CD4-positive, alpha-beta T cell treated with Interleukin-4 for 1 hour (primary cell): ENCODE measurements at places on chromosomes 4 and X.

DNA sequence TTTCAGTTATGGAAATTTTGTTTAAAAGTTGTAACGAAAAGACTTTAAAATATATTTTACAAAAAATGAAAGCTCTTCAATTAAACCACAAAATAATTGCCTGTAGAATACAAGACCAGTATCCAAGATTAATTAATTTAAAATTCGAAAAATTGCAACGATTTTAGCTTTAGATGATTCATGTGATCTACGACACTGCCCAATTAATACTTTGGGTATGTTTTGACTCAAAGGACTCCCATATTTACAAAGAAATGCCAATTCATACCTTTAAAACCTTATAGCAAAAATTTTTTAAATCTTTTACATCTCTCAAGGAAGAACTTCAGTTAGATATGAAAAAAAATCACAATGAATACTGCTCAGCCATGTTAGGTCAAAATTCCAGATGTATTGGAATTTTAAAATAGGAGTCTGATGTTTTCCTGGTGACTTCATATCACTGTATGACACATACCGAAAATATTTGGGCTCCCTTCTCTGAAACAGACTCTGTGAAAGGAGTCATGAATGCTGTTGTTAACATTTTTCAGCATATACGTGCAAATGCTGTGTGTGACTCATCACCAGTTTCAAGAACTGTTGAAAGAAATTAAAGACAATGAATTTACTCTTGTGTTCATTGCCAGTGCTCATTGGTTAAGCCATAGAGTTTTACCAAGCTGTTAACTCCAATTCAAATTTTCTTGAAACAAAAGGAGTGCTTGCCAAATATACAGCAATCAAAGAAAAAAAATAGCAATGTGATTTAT is 13.8 kb upstream of the SMS start:
- DNase-seq, result no peak

DNA sequence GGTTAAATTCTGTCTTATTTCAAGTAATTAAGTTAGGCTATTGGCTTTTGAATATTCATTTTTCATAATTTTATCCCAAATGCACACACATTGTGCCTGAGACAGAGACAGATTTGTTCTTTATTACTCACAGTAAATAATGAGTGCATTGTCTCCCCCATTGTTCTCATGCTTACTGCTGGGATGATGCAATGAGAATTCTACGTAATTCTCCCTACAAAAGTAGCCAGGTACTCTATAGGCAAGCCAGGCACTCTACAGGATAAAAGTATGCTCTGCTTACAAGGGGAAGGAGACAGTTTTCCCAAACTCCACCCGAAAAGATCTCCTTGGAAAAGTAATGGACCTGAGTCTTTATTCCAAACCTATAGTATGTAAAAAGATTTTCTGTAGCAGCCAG is 1890.7 kb upstream of the PCDH10 start:
- DNase-seq, result no peak

GRCh38 chr4:96509039-96509741 is 669.3 kb downstream of the PDHA2 start:
- no peak for DNase-seq

DNA sequence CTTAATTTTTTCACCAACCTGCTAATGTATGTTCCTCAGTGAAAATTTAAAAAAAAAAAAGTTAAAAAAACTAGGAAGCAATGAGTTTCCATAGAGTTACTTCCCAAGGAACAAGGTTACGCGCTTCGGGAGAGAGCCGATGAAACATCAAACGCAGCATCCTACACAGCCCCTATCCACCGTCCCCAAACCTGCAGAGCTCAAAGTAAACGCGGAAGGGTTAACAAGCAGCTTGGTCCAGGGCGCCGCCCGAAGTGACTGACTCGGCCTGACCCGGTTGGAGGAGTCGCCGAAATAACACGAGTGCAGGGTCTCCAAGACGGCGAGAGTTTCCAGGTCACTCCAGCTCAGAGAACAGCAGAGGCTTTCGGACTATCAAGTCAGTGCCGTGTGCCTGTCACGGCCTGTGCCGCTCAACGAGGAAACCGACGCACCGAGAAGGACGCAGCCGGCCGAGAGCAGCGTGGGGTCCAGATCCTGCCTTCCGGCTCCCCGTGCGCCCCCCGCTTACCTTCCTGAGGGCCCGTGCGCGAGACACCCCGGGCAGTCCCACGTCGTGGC is 512 bp downstream of the NOP14 start:
- DNase-seq, result no peak

GRCh38 chrX:48957477-48957826 is at the start of gene OTUD5:
OTUD5 (minus strand) TSS chrX:48957607; CDS start chrX:48957570, 37 bp downstream.
- peak; percentile 84 for DNase-seq

DNA sequence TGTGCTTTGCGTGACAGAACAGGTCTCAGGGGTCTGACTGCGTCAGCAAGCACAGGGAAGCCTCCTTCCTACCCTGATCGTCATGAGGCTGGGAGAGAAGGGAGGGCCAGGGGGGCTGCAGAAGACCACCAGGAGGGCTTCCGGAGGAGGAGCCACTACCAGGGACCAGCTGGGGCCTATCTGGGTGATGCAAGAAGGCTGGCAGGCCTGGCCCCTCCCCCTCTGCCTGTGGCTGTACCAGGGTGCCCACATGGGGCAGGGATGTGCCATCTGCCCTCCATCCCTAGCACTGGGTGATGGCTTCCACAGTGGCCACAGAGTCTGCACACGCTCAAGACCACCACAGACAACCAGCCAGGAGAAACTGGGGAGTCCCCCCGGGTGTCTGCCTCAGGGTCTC is 116.4 kb upstream of the NKX1-1 start:
- no peak for DNase-seq

DNA sequence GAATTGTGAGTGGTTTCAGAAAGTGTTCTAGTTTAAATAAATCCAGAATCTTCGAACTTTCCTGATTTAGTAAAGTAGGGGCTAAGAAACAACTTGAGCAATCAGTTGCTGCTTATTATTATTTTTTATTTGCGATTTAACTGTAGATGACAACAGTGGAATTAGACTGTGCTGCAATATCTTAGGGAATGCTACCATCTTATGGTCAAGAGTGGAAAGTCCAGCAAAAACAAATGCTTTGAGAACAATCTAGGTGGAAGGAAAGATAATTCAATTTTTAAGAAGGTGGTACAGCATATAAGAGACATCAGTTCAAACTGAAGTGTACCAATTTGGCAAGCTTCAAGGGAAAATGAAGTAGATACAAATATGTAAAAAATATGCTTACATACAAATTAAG is 73.3 kb downstream of the CYLC1 start:
- DNase-seq, result no peak

- no peak for DNase-seq
Observed at GRCh38 chrX:154032653-154033052, 13.0 kb upstream of the IRAK1 start.
